Hindlimb muscle (tissue), 1 donor: ENCODE measurements at places on chromosomes 16 and 17. TPM values are rescaled to one million over a fixed set of nuclear protein-coding genes. Genes with fewer than 3 reads are reported as not detected.
A peak's percentile ranks its signal among the peaks of the same experiment; 100 is the strongest.

DNA sequence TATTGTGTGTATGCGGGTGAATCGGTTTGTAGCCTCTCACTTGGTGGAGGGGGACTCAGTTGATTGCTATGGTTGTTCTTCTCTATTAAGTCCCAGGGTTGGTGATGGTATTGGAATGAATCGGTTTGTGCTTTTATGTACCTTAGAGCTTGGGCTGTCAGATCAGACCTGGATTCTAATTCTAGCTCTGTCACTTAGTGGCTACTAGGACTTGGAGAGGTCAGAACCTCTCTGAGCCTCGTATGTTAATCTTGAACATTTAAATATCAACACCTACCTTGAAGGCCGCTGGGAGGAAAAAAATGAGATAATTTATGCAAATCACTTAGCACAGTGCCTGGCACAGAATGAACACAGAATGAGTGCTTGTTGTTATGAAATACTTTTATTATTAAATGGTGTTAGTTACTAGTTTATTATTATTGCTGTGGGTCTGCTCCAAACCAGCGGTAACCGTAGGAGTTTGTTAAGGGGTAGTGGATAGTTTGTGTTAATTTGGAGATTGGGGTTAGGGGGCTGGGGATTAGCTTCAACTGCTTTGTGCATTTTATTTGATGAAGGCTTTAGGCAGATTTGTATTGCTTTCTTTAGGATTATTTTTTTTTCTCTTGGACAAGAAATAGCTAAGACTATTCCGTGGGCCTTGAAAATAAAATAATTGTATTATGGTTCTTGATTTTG is 3.5 kb downstream of the KDM6B start:
- no peak for DNase-seq

- DNase-seq, result no peak
Measured at GRCh38 chr17:74770498-74771318, 5.4 kb downstream of the NAT9 start.

TEX19 gene
- polyA plus RNA-seq, result not detected

DNA sequence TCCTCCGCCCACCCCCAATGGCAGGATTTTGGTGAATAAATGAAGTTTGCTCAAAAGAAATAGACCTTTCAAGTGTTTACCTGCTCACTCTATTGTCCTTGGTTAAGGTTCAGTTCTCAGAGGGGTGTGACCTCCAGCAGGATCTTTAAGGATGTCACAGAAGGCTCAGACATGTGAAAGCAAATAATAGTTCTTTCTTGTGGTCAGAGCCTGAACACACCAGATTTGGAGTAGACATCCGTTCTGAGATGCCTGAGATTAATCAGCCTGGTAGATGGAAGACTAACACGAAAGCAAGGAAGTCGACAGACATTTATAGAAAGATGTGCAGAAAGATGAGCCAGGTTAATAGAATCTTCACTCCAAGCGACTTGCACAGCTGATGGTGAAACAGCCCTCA is 557.9 kb upstream of the CDH11 start:
- no peak for DNase-seq

TAT gene
- polyA plus RNA-seq, result not detected

DNA sequence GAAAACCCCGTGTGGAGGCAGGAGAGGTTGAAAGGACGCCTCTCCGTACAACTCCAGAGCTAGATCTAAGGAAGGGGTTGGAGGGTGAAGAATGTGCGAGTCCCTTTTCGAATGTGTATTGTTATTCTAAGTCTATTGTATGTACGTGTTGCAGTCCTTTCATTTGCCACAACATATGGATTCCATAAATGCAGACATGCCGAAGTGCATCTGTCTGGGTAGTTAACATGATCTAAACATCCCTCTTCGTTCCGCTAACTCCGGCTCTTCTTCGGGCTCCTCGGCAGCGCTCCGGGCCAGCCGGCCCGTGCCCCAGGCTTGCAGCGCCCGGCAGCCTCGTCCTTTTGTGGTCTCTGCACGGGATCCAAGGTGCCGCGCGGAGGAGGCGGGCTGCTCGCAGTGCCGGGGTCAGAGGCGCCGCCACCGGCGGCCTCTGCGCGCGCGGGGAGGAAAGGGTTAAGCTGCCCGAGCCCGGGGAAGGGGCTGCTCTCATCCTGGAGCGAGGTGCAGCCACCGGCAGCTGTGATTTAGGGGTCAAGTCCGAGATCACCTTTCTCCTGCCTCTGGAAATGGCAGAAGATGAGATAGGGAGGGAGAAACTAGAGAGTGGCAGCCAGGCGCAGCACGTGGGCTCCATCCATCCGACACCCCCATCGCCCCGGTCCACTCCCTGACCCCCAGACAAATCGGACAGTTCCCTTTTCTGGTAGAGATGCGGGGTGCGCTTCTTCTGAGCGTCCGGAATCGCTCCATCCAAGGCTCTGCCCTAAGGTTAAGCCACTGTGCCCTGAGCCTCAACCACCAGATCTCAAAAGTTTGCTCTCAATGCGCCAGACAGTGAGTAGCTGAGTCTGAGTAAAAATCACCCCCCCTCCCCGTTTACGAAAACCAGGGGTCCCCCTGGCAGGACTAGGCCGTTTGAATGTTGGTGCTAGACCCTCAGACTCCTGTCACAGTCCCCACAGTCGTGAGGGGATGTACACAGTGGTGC is 15.1 kb upstream of the ZFHX3 start:
- DNase-seq, result no peak

DNA sequence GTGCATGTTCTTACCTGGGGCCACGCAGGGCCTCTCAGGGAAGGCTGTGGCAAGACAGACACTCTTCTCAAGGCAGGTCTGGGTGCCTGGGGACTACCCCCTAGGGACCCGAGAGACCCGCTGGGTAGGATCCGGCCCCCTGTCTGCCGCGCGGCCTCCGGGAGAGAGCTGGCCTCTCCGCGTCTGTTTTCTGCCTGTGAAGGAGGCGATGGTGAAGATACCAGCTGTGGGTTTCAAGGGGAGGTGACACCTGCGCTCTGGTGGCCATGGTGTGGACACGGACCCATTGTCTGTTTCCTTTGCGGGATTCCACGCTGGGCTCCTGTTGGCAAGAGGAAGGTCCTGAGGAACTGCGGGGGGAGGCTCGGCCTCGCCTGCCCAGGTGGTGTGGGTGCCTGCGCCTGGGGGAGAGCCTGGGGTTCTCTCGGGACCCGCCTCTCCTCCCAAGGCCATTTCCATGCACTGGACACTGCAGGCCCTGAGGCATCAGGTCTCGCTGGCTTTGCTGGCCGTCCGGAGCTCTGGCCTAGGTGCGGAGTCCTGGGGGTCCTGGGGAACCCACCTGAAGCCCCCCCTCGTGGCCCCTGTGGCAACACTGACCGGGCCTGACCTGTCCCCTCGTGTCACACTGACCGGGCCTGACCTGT is 12.2 kb upstream of the METRNL start:
- no peak for DNase-seq

- DNase-seq, result no peak
Measured at GRCh38 chr16:13779676-13780075, 140.3 kb upstream of the ERCC4 start.

GRCh38 chr17:13544765-13545164 is 57.0 kb downstream of the HS3ST3A1 start:
- no peak for DNase-seq

LPO gene
- 0.22 TPM for polyA plus RNA-seq

DNAI2 gene
- not detected for polyA plus RNA-seq

CACNG3 gene
- not detected for polyA plus RNA-seq

GRCh38 chr16:27598220-27598619 is 48.3 kb downstream of the KATNIP start:
- DNase-seq, result no peak

- no peak for DNase-seq
Measured at GRCh38 chr16:69520800-69521602, 44.8 kb upstream of the NFAT5 start.

DNA sequence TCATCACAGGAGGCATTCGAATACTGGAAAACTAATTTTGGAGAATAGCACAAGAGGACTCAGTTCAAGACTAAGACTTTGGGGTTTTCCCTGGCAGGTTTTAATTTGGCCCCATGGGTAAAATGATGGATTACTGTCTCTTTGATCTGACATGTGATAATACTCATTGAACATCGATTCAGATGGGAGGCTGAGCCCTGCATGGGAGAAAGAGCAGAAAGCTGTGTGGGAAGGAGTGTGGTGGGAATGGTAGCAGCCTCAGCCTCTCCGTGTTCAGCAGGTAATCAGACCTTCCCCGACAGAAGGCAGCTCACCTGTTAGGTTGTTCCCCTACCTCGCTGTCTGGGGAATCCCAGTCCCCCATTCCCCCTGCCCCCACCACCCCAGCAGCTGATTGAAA is 124.7 kb upstream of the TNRC6C start:
- no peak for DNase-seq

DNA sequence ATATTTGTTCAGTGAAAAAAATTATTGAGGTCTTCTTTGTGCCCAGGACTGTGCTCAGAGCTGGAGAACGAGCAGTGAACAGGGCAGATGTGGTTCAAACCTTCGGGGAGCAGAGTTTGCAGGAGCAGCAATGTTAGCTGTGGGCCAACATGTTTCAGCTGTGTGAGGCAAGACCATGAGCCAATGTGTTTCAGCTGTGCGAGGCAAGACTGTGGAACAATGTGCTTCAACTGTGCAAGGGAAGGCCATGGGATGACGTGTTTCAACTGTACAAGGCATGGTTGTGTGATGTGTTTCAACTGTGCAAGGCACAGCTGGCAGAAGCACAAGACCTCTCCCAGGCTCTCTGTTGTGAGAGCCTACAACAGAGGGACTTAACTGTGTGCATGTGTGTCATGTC is 35.2 kb upstream of the SDK2 start:
- DNase-seq, result no peak

KRT34 gene
- not detected for polyA plus RNA-seq

PIK3R5 gene
- polyA plus RNA-seq, result 2.2 TPM

DNA sequence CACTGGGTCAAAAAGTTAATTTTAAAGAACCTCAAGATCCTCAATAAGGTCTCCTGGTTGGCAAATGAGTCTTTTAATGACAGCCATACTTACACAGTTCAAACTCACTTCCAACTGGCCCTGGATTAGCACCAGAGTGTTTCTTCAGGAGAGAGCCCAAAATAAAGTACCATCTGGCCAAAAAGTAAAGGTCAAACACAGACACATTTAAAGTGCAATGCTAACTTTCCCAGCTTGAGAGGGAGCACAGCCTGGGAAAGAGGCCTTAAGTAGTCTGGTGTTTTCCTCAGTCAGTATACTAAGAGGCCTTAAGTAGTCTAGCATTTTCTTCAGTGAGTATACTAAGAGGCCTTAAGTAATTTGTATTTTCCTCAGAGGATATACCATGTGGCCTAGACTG is 46.6 kb upstream of the ERN1 start:
- no peak for DNase-seq

WNT3 gene
- polyA plus RNA-seq, result 2.7 TPM

TOP2A gene
- 45.8 TPM for polyA plus RNA-seq

DNA sequence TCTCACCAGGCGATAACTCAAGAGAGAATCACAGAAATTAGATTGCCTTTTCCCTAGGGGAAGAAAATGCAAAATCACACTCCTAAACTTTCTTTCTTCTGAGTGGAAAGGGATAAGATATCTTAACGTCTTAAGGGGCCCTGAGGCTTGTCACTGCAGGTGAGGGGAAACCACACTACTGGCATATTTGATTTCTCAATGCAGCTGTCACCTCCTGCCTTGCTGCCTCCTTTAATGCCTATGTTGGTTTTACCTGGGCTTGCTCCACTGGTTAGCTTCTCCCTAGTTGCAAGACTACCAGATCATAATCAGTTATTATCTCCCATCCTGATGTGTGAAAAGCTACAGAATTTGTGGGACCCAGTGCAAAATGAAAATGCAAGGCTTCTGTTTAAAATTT is 4.5 kb upstream of the HERPUD1 start:
- DNase-seq, result no peak

SKA2 gene
- 33.7 TPM for polyA plus RNA-seq

- no peak for DNase-seq
Measured at GRCh38 chr17:5784791-5785190, 200.5 kb upstream of the NLRP1 start.

GRCh38 chr16:4501071-4501478 is 24.9 kb downstream of the HMOX2 start:
- peak; percentile 63 for DNase-seq

- no peak for DNase-seq
Measured at GRCh38 chr16:75997606-75998005, 271.3 kb upstream of the CPHXL start.

GRCh38 chr17:55549140-55549539 is 37.9 kb upstream of the SMIM36 start:
- no peak for DNase-seq

COG1 gene
- 35.2 TPM for polyA plus RNA-seq

GRCh38 chr16:79154086-79154485 is 446.5 kb downstream of the MAF start:
- DNase-seq, result no peak

NPIPB8 gene
- polyA plus RNA-seq, result 2.6 TPM

GRCh38 chr16:83330251-83330650 is 477.5 kb upstream of the HSBP1 start:
- no peak for DNase-seq

CMTM2 gene
- polyA plus RNA-seq, result 0.71 TPM

- DNase-seq, result no peak
Measured at GRCh38 chr16:11101695-11102522, 154.1 kb downstream of the SOCS1 start.

DNA sequence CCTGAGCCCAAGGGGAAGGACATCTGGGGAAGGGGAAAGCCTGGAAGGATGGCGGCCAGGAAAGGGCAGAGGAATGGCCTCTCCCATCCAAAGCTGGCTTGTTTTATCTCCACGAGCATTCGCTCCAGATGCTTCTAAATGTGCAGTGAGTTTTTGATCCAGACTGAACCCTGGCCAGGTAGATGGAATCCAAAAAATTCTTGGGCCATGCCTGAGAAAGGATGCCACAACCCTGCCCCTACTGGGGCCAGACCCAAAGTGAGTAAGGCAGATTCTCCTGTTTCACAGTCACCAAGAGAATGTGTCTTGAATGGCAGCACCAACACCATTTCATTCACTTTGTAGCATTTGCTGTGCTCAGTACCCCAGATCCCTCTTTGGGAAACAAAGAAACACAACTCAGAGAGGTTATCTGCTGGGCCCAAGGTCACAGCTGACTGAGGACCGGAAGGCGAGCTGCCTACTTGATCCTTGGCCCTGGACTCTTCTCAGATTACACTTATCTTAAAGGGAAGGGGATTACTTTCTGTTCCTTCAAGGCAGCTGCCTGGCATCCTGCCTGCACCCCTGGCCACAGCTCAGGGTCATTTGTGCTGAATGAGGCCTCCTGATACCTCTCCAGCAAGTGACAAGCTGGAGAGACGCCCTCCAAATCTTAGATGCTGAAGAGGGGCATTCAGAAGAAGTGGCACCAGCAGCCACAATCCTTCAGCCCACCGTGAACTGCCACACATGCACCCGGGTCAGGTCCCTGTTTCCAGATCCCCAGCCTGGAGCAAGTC is 3.6 kb downstream of the LRRC75A start:
- no peak for DNase-seq
